ENCODE measurements at places on chromosomes 5 and 9.

- no peak for DNase-seq
Measured at GRCh38 chr9:135718616-135719015, 16.6 kb downstream of the KCNT1 start.

GRCh38 chr9:136499935-136500910 is 17.4 kb upstream of the SEC16A start:
- DNase-seq: no peak

DNA sequence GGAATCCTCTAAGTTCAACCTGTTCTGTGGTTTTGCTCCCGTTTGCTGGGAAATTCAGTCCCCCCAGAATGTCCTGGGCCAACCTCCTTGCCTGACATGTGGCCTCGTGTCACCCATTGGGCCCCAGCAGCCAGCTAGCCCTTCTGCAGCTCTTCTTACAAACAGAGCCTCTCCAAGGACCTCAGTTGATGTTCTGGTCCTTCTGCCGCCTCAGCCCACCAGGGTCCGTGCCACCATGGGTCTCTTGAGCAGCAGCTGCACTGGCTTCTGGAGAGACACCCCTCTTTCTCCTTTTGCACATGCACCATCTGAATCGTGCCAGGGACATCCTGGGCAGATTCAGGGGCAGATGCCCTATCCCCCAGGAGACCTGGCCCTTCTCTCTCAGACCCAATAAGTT is 85.0 kb downstream of the LMX1B start:
- no peak for DNase-seq

GRCh38 chr9:133499892-133500270 is 21.0 kb upstream of the SLC2A6 start:
- no peak for DNase-seq

DNA sequence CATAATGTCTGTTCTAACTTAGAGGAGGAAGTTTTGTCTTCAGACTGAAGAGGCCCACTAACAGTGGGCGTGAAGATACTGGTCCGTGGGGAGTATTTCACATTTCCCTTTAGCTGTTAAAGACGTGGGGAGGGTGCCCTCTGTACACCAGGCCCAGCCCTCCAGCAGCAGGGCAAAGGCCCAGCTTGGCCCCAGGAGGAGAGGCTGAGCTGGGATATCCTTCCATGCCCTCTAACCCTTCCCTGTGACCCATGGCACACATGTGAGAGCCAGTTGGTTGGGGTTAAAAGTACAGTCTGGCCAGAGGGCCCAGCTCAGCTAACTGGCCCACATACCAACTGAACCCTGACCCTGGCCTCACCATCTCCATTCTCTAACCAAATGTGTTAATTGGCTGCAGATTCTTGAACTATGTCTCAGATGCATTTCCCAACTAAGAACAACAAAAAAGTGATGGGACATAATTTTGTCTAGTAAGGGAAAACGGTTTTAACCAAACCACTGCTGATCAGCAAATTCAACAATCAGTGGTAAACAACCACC is 74.4 kb downstream of the LHFPL2 start:
- DNase-seq: no peak

GRCh38 chr9:114196117-114196516 is 40.8 kb downstream of the COL27A1 start:
- DNase-seq: no peak
